ENCODE measurements at places on chromosomes 2 and 18. TPM values are rescaled to one million over a fixed set of nuclear protein-coding genes. Genes with fewer than 3 reads are reported as not detected.

- no peak for DNase-seq
Measured at GRCh38 chr2:192969055-192969454, 774.3 kb upstream of the TMEFF2 start.

DNA sequence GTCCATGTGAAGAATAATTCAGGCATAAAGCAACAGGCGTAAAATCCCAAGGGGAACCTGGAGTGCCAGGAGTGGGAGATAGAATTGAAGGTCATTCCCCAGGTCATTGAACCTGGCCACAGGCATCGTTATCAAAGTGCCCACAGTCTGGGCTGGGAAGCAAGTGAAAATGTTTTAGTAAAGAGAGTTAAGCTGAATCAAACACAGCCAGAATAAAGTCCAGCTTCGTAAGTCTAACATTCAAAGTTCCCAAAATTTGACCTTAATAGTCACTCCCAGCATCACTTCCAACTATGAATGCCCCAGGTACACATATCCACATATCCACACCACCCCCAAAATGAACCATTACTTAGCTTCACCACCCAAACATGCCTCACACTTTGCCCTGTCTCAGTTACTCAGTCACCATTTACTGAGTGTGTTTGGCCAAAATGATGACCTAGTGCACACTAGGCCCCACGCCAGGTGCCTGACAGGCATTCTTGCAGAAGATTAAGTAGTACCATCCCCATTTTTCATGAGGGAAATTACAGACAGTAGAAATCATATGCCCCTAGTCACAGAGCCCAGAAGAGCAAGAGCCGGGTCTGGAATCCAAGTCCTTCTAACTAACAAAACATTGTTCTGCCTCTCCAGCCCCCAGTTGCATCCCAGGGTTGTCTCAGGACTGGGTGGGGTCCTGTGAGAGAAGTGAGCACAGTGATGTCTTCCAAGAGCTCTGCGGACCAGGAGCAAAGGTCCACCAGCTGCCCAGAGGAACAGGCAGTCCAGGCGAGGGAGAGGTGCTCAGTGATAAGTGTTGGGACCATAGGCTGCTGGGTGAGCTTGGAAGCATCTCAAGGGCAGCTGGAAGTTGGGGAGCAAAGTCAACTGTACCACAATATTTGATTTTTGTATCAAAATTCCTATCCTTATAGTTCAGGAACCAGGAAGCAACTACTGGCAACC is 65.2 kb upstream of the MYCN start:
- no peak for DNase-seq

Gene ARHGAP25
- 74.7 TPM for total RNA-seq

Gene SLC19A3
- not detected for total RNA-seq

DNA sequence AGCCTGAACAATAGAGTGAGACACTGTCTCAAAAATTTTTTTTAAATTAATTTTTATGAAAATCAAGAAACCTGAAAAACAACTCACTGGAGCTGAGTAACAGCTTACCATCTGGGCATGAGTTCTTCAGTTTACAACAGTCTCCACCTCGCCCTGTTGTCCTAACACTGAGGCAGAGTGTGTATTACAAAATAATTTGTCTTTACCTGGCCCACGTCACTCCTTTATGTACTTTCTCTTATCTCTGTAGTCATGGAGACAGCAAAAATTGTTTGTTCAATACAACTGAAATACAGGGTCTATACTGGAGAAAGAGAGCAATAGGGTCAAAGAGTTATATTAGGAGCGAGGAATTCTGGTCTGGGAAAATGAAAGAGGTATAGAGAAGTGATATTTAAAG is 48.1 kb downstream of the CYTIP start:
- no peak for DNase-seq

- DNase-seq: no peak
Measured at GRCh38 chr18:32772581-32773381, at the start of gene KLHL14. TSS of gene KLHL14 (minus strand) at chr18:32773023. CDS start at chr18:32770591, 2,432 bp downstream.

- DNase-seq: no peak
Measured at GRCh38 chr2:233049194-233049761, 10.9 kb upstream of the INPP5D start.

DNA sequence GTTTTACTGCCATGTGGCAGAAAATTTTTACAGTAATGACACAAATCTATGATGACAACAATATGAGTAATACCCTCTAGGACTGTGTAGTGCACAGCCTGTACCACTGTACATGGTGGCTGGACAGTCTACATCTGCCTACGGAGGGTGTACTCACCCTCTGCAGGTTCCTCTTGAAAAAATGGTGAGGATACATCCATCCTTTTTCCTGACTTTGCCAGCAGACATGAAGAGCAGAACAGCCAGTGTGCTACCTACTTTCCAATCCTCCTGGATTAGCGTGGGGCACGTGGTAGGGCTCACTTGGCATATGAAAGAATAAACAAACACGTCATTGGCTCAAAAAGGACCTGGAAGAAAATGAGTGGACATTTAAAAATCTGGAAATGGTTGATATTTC is 62.6 kb downstream of the TRPM8 start:
- DNase-seq: no peak

Gene HOXD4
- not detected for total RNA-seq

Gene TCF23
- not detected for total RNA-seq

Gene NETO1
- not detected for total RNA-seq

Gene SIX3
- not detected for total RNA-seq

Gene KRTCAP3
- 4.0 TPM for total RNA-seq

GRCh38 chr2:175432021-175432420 is 250.5 kb upstream of the ATP5MC3 start:
- DNase-seq: no peak

- DNase-seq: peak; percentile 56
Measured at GRCh38 chr18:59823596-59824195, 76.1 kb upstream of the PMAIP1 start.

DNA sequence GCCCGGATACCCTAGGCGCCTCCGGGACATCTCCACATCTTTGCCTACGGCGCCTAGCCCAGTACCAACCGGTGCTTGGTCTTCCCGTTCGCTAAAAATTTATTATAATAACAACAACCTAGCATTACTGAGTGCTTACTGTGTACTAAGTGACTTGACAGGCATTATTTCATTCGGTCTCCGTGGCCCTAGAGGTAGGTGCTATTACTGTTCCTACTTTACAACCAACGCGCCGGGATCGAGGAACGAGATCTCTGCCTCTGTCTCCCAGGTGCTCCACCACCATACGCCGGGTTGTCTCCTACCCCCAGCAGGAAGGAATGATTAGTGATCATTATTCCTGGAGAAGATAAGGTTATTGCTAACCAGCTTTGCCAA is 657 bp upstream of the BIN1 start:
- no peak for DNase-seq

DNA sequence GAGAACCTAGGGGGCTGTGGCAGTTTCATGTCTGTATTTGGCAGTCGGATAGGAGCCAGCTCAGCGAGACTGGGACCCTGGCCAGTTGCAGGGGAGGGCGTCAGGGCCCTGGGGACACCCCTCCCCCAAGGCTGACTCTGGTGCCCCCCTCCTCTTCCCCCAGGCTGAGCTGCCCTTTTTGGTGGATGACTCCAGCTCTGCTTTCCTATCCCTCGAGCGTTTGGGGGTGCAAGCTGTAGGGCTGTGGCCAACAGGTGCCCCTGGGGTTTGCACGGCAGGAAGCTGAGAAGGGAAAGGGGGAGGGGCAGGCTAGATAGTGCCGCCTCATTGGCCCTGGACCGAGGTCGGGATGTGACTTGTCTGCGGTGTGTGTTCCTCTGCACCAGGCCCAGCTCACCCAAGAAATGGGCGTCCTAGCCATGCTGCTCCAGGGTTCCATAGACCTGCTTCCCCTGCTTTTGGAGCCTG is 26.4 kb downstream of the SPEG start:
- DNase-seq: no peak

GRCh38 chr2:65231892-65232477 is 4.4 kb downstream of the ACTR2 start:
- no peak for DNase-seq

DNA sequence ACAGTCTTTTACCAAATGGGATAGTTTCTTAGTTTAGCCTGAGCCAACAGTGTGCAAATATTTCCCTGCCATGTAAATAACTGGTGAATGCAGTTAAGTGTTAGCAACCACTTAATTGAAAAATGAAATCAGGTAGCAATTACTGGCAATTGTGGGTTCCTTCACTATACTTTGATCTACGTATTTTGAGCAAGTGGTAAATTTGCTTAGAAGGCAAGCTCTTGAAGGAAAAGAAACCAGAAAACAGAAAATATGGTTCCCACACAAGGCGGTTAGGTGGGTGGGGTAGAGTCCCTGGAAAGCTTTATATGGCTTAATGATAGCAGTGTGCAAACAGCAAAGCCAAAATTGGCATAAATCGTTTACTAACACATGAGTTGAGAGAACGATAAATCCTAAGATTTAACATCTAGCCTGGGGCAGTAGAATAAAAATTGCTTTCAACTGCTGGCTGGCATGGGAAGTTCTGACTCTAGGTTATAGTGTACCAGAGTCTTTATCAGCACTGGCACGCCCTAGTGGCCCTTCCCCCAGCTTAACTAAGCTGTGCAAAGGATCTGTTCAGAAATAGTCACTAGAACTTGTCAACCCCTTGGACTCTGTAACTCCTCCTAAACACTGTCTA is 17.0 kb downstream of the SLC9A2 start:
- no peak for DNase-seq

- no peak for DNase-seq
Measured at GRCh38 chr2:121519732-121520640, 10.7 kb upstream of the RNU4ATAC start.

Gene CTDP1
- 35.3 TPM for total RNA-seq

Gene PAX3
- total RNA-seq: not detected

DNA sequence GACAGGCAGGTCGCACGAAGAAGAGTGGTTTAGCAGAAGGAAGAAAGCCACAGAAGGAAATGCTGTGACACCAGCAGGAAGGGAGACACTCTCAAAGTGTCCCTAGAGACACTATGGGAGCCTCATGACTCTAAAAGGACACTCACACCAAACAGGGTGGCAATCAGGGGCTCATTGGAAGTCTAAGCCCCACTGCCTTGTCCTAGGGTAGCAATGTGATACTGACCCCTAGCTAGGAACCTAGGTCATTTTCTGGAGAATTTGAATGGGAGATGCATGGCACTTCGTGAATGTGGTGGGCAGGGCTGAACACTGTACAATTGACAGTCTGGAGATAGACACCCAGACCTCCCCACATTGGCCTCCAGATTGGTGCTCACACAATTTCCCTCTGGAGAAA is 385.0 kb downstream of the EIPR1 start:
- DNase-seq: no peak

Measured in CD8-positive, alpha-beta memory T cell (primary cell).